ENCODE measurements at places on chromosomes 1 and 21.

DNA sequence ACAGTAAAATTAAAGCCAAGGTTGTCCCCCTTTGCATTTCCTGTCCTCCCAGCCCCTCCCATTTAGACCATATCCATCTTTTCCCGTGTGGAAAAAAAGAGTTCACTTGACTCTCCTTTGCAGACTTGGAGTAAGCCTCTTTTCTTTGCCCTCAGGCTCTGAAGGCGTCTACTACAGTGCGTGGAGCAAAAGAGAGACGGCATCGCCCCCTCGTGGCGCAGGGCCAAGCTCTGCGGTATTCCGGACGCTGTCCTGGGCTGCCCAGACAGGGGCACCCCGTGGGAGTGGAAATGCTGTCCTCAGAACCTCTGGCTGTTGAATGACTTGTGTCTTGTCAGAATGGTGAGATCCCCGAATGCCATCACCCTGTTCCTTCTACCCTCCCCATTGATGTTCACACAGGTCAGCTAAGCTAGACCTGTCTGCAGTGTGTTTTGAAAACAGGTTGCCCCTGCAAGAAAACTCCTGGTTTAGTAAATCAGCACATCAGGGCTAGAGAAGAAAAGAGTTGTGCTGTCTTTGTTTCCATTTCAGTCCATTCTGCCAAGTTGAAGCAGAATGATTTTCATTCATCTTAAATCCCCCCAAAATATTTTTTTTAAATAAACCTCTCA, 12.3 kb upstream of the GJA8 start:
- DNase-seq = peak; percentile 24

DNA sequence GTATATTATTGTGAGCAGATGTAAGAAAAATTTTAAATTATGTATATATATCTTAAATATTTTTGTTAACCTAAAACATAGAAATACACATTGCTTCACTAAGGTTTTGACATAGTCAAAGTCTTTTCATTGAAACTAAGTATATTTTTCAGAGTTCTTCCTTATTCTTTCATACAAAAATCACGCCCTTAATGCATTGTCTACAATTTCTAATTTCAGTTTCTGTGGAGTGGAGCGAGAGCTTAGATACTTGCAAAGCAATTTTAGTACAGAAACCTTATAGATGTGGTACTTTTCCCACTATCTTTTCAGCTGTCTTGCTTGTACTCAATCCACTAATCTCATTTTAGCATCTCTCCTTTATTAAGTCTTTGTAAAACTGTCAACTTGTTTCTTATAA, 63.2 kb downstream of the CD58 start:
- no peak for DNase-seq

DNA sequence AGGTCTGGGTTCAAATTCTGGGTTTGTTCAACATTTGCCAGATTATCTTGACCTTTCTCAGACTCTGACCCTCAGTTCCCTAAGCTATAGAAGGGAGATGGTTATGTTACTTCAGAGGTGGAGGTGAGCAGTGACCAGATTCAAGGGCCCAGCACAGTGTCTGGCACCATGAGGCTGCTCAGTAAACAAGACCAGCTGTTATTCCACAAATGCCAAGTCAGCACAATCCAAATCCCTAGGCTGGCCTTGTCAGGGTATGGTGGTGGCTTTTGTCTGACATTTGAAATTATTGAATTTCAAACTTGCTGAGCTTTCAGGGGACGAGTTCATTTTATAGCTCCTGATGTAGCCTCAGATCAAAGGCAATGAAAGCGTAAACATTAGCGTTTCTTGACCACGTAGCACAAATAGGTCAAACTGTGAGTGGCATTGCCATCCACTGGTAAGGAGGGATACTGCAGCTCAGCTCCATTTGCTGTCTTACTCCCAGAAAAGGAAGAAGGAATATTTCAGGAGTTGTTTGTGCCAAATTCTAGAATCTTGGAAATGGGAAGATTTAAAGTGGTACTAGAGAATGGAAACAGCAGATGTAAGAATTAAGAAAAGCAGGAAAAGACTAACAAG, 94.3 kb upstream of the EDN2 start:
- DNase-seq = no peak

GRCh38 chr1:211132721-211133392, 1.1 kb downstream of the KCNH1 start:
- DNase-seq = no peak

DNA sequence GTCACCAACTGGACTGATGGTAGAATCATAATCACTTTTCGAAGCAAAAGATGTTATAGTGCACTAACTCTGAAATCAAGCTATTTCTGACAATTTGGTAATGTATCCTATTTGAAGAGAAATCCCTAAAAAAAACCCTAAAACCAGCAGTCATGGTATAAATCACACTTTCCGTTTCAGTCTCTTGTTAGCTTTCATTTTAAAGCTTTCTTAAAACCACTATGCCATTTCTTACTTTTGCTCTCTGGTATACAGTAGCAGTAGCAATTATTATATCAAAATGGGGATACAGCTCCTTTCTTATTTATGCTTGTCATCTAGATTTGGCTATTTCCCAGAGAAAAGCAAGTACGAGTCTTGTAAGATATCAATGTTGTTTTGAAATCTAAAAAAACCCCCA, 323.3 kb downstream of the KCTD3 start:
- DNase-seq = no peak

DNA sequence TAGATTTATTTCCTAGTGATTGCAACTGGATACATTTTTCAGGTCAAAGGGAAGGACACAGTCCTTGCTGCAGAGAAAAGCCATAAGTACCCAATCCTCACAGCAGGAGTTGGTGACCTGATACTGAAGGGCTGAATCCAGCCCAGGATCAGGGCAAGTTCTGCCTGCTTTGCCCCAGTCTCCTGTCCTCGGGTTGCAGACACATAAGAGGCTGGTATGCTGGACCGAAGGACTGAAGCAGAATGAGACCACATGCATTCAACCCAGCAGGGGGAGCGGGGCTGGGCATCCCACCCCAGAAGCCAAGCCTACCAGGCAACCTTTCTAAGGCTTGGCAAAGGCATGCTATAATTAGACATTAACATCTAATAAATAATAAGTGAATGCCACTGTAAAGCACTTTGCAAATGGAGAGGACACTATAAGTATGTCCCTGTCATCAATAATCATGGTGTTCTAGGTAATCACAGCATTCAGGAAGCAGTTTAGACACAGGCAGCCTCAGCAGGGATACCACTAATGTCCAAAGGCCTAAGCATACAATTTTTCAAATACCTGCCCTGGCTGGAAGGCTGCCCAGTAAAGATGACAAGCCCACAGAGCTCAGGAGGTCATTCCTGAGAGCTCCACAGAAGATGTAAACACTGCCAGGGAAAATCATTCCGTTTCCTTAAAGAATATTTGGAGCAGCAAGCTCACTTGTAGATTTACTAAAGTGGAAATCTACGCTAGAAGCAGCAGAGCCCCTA, 47.6 kb downstream of the KRTAP19-8 start:
- DNase-seq = no peak

- DNase-seq = no peak
Observed at GRCh38 chr1:155245163-155245524, 10.1 kb downstream of the ENTREP3 start.

- DNase-seq = no peak
Observed at GRCh38 chr1:56137521-56138505, 441.6 kb downstream of the PLPP3 start.

- no peak for DNase-seq
Observed at GRCh38 chr1:184605941-184606340, 148.7 kb downstream of the EDEM3 start.

DNA sequence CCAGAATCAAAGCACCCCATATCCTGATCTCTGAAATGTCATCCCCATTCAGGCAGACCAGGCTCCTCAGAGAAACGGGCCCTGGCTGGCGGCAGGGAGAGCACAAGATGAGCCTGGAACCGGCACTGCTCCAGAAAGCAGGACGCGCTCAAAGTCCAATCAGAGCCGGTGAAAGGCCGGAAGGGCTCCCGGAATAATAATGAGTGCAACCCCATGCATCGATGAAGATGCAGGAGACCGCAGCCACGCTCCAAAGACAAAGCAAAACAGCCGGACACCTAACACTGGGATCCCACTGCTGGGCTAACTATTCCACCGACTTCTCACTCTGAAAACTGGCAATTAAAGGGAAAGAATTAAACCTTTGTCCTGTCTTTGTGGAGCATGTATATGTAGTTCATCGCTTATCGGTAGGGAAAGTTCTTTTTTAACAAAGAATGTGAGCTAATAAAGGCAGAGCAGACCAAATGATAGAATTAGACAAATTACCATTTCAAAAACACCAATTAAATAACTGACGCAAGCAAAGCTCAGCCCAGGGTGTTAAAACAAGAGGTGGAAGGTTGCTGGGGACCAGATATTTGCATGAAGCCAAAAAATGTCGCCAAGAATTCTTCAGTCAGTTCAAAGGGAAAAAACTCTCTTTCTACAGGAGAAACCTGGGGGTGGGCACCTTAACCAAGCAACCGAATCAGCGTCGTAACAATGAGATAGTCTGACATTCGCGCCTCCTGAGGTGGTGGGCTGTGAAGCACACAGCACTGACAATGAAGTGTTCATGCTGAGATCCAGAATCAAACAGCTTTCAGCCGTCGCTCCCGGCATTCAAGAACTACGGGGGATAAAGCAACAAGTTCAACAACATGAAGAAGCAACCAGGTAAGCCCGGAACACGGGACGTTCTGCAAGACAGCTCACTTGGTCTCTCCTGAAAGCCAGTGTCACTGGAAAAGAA, 95.2 kb downstream of the NPHP4 start:
- no peak for DNase-seq

- DNase-seq = no peak
Observed at GRCh38 chr1:97936976-97937375, 16.1 kb upstream of the DPYD start.

Data from hindlimb muscle (tissue), 1 donor.